ENCODE measurements at places on chromosomes 11 and 22.

DNA sequence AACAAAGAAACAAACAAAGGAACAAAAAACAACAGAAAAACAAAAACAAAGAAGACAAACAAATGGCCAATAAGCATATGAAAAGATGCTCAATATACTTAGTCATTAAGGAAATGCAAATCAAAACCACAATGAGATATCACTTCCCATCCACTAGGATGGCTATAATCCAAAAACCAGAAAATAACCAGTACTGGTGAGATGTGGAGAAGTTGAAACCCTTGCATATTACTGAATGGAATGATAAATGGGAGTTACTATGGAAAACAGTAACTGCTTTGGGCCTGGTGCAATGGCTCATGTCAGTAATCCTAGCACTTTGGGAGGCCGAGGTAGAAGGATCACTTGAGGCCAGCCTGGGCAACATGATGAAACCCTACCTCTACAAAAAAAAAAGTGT lies 44.9 kb upstream of the RBFOX2 start:
- DNase-seq, result no peak

- DNase-seq, result peak; percentile 69
Observed at GRCh38 chr22:29040385-29041275, 21.0 kb downstream of the C22orf31 start.

DNA sequence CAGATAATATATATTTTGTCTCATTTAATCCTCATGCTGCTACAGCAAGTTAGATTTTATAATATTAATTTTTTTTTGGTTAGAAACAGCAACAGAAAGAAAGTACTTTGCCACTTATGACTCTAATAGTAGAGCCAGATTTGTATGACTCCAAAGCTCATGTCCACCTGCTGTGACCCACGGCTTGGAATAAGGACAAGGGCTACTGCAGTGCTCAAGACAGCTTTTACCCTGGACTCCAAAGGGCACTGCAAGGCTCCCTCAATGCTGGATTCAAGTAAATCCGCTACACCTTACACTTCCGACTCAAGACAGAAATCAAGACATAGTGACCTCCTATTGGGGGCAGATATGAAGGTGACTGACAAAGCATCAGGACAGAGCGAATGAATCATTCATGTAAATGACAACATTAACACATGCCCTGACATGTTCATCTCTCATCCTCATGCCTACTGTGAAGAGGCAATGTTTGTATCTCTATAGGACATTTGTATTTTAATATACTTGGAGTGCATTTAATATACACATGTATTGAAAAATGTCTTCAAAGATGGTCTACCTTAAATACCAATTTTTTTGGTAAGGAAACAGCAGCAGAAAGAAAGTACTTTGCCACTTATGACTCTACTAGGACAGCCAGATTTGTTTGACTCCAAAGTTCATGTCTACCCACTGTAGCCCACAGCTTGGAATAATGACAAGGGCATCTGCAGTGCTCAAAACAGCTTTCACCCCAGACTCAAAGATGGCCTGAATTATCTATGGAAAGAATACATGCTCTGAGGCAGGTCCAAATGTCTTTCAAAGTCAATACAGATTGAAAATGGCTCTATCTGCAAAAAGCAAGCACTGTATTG lies 375.6 kb upstream of the CCDC90B start:
- DNase-seq, result no peak

DNA sequence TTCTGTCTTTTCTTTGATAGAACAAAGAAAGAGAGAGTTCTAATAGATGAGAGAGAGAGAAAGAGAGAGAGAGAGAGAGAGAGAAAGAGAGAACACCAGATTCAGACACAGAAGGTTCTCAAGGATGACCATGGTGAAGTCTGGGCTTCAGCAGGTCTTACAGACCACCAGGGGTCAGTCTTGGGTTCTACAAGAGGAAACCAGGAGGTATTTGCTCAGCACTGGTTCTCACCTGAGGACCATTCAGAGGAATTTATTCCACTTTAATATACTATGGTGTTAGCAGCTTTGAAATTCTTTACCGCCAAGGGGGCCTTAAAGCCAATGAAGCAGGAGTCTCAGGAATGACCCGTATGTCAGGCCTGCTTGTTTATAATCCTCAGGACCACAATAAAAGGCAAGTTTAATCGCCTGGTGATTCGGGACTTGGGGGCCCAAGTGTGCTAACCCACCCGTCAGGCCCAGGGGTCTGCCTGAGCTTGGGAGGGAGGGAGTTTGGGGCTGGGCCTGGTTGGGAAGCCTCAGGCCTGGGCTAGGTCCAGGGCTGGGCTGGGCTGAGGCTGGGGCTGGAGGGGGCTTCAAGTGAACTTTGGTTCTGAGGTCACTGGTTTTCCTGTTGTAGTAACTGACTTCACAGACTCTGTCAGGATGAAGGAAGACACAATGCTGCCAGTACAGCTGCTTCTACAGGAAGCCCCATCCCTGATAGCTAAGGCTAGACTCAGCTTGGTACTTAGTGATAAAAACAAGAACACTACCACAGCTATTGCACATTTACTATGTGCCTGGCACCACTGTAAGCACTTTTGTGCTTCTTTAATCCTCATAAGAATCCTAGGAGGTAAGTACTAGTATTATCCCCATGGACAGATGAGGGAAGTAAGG lies 179.2 kb upstream of the ZBED5 start:
- peak; percentile 68 for DNase-seq

- no peak for DNase-seq
Observed at GRCh38 chr22:45529105-45529504, 26.4 kb downstream of the FBLN1 start.

GRCh38 chr11:103491777-103492176 lies 382.6 kb downstream of the DYNC2H1 start:
- DNase-seq, result peak; percentile 23

- DNase-seq, result peak; percentile 89
Observed at GRCh38 chr22:29716814-29717545, 2.8 kb upstream of the CABP7 start.

GRCh38 chr22:17303840-17304779 lies 65.2 kb upstream of the CECR2 start:
- DNase-seq, result no peak

DNA sequence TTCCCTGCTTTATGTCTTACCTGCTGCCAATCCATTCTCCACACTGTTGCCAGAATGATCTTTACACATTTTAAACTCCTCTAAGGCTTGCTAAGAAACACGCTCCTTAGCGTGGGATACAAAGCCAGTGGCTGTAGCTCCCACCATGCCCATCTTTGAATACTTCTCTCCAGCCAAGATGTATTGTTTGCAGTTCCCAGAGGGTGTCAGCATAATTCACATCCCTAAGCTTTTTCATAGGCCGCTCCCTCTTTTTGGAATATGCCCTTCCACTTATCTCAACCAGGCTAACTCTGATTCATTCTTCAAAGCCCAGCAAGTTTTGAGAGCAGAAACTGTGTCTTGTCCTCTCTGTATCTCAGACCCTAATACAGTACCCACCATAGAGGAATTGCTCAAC lies 8.1 kb upstream of the UPK2 start:
- peak; percentile 4 for DNase-seq

- peak; percentile 84 for DNase-seq
Observed at GRCh38 chr11:613369-613968, 2.3 kb downstream of the IRF7 start.

GRCh38 chr11:124864176-124864891 lies 898 bp upstream of the ROBO3 start:
- no peak for DNase-seq

GRCh38 chr11:1825039-1825740 lies 9.6 kb upstream of the SYT8 start:
- DNase-seq, result peak; percentile 99

- DNase-seq, result peak; percentile 53
Observed at GRCh38 chr11:57751676-57752253, at the start of gene BTBD18. BTBD18 (minus strand) TSS chr11:57751819; CDS start chr11:57751188, 631 bp downstream.

DNA sequence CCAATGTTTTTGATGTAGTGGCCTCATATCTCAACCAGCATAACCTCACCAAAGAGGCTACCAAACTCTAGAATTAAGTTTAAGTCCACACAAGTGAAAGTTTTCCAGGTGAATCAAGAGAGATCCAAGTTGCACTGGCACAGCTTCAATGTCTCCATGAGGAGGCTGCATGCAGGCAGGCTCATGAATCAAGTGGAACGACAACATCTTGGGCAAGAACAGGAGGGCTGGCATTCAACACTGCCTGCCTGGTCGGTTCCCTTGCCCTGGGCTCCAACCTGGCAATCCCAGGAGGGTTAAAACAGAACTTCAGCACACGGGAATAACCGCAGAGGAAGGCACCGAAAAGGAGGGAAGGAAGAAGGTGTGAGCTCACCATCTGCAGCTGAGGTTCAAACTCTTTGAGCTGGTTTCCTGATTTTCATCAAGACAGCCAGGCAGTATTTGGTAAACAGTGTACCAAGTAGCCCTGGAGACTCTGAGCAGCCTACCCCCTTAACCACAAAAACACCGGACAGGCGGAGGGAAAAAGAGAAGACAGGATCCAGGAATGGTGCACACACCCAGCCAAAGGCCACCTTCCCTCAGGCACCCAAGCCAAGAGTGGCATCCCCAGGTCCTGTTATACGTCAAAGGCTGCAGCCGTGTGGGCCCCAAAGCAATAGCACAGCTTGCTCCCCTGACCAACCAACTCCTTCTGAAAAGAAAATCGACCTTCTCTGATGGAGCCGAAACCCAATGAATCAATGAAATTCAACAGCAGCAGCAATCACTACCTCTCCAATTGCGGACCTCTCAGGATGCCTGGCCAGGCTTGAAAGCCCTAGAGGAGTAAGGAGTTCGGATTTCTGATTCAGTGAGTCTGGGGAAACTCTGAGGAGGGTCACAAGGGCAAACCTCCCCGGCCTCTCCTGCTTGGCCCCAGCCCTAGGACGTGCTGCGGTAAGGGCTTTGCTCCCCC lies 1.3 kb downstream of the PACSIN2 start:
- DNase-seq, result no peak

GRCh38 chr22:43455846-43456245 lies 44.0 kb downstream of the MPPED1 start:
- DNase-seq, result no peak

DNA sequence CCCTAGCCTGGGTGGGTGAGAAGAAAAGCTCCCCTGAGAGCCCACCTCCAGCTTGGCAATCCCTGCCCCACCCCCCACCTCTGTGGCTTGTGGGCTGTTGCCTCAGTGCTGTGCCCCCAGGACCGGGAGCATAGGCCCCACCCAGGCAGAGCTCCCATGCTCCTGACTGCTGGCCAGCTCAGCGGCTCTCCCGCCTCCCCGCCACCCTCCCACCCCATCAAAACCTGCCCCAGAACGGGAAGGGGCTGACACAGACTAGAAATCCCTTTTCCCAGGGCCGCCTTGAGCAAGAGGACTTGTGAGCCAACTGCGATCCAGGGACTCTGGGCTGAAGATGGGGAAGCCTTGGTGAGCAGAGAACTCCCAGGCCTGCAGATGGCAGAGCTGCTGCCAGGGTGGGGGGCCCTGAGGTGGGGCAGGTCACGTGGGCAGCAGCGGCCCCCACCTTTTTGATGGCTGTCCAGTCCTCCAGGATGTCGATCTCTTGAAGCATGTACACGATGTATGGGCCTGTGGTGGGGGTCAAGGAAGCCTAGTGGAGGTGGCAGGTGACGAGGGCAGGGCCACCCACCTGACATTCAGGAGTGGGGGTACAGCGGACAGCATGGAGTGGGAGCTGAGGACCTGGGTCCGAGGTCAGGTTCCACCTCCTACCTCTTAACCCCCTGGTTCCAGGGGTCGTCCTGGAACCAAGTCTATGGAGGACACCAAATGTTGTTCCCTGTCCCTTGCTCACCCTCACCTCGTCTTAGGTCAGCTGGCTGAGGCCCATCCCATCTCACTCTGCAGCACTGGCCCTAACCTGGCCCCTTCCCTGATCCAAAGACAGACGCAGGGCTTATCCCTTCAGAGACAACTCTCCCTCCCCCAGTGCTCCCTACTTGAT lies 2.3 kb upstream of the RIN1 start:
- no peak for DNase-seq

GRCh38 chr11:32786811-32787210 lies 7.7 kb downstream of the CCDC73 start:
- DNase-seq, result no peak

DNA sequence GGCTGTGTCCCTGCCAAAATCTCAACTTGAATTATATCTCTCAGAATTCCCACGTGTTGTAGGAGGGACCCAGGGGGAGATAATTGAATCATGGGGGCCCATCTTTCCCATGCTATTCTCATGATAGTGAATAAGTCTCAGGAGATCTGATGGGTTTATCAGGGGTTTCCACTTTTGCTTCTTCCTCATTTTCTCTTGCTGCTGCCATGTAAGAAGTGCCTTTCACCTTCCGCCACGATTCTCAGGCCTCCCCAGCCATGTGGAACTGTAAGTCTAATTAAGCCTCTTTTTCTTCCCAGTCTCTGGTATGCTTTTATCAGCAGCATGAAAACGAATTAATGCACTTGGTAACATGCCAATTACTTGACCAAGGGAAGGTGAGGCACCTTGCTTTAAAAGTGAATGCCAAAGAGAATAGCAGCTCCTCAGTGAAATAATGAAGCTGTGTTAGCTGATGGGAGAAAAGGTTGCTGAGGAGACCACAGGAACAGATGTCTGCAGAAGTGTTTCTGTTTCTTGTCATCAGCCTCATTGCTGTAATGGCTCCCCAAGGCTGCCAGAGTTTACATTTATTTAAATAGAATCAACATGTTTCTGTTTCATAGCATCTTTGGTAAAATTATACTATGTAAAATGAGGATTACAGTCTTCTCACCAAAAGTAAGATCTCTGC lies 89.0 kb upstream of the CD44 start:
- no peak for DNase-seq

DNA sequence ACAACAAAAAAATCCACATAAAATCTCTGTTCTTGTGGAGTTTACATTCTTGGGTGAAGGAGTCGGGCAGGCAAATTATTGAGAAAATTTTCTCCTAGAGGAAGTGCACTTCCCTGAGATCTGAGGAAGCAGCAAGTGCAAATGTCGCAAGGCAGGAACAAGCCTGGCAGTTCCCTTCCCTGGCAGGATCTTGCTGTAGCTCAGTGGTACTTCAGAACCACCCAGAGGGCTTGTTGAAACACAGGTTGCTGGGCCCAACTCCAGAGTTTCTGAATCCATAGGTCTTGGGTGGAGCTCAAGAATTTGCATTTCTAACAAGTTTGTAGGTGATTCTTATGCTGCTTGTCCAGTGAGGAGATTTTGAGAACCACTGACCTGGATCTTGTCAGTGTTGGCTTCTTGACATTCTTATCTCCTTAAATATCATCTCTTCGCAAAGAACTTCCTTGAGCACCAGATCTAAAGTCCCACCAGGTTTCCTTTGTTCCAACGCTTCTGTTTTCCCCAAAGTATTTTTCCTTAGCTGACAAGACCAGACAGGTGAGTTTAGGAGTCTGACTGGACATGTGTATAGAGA lies 9.6 kb downstream of the QSER1 start:
- DNase-seq, result no peak

DNA sequence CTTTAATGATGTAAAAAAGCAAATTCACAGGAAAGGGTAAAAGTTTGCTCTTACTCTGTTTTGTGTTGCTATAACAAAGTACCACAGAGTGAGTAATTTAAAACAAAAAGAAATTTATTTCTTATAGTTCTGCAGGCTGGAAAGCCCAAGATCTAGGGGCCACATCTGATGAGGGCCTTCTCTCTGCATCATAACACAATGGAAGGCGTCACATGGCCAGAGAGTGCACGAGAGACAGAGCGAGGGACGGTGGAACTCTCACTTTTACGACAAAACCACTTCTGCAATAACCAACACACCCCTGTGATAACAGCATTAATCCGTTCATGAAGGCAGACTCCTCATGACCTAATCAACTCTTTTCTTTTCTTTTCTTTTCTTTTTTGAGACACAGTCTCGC lies 31.1 kb downstream of the CD6 start:
- no peak for DNase-seq
